Hematopoietic multipotent progenitor cell treated with erythropoietin and hydrocortisone succinate and interleukin-3 and kit ligand, for 4 days (in vitro differentiated cells): ENCODE measurements at places on chromosomes 1 and 21.

GRCh38 chr1:5911157-5911556 lies 81.1 kb downstream of the NPHP4 start:
- no peak for DNase-seq

DNA sequence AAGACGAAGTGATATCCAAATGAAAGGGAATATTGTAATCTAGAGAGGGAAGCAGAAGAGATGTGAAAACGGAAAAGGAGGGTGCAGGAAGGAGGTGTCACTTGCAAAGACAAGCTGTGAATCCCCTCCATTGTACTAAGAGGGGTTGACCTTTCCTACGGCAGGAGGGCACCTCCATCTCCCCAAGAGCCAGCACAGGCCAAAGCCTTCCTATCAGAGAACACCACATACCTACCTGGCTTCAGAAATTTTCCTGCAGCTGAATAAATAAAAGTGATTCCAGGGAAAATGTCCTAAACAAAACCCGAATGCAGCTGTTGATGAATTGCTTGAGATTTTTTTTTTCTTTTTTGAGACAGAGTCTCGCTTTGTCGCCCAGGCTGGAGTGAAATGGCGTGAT lies 14.3 kb downstream of the KANK4 start:
- DNase-seq, result no peak

DNA sequence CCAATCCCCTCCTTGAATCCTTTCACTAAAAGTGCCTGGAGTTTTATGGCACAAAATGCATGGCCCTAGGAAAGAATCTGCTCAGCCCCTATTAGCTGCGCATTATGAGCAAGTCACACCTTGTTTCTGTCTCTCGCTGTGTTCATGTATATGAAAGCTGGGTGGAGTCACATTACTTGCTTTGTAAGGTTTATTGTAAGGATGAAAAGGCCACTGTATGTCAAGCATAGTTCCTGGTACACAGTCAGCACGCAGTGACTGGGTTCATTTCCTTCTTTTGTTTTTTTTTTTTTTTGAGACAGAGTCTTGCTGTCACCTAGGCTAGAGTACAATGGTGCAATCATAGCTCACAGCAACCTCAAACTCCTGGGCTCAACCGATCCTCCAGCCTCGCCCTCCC lies 6.7 kb upstream of the SLC9A1 start:
- no peak for DNase-seq

GRCh38 chr1:118304722-118305359 lies 119.8 kb upstream of the SPAG17 start:
- DNase-seq, result peak; percentile 13

DNA sequence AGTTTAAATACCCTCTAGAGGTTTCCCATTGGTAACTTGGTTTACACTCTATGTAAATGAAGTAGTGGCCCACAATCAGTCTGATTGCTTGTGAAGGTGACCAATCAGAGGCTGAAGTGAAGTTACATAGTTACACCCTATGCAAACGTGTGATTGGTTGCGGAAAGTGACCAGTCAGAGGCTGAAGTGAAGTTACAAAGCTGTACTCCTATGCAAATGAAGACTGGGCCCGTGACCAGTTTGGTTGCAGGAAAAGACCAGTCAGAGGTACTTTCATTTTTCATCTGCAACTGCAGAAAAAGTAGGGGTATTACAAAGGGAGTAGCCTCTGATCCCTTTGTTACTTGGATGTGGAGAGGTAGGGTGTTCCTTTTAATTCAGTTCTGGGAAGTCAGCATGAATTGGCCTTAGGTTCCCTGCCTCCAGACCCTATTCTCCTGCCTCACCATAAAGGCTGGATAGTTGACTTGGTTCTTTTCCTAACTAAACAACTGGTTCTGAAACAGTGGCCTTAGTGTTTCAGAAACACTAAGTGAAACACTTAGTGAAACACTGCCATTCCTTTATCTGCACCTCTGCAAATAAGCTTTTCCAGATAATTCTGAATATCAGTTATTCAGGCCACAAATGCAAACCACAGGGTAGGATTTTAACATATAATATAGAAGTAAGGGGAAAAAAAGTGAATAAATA lies 39.3 kb downstream of the MAGI3 start:
- DNase-seq, result no peak

DNA sequence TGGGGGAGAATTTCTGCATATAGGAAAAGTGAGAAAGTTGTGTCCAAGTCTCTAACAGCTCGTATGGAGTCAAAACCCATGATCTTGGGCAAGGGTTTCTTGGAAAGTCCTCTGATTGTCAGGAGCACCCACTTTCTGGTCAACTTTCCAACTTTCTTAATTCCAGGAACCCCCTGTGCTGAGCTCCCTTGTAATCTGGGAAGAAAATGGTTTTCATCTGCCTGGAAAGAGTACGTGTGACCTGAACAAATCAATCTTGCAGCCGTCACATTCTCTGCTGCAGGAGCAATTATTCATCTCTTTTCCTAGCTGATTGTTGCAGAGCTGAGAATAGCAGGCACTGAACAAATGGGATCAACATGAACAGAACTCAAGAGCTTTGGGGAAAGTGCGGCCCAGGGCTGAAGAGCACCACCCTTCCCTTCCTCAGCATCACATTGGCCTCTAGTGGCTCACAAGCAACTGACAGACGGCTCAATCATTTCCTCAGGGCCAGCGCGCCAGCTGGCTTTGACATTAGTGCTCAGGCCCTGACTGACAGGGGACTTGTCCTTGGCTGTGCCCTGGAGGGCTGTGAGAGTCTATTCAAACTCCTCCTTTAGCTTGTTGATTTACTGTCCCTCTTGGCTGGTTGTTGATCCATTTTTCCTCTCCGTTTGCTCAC lies 295.2 kb downstream of the HLX start:
- DNase-seq, result peak; percentile 57

DNA sequence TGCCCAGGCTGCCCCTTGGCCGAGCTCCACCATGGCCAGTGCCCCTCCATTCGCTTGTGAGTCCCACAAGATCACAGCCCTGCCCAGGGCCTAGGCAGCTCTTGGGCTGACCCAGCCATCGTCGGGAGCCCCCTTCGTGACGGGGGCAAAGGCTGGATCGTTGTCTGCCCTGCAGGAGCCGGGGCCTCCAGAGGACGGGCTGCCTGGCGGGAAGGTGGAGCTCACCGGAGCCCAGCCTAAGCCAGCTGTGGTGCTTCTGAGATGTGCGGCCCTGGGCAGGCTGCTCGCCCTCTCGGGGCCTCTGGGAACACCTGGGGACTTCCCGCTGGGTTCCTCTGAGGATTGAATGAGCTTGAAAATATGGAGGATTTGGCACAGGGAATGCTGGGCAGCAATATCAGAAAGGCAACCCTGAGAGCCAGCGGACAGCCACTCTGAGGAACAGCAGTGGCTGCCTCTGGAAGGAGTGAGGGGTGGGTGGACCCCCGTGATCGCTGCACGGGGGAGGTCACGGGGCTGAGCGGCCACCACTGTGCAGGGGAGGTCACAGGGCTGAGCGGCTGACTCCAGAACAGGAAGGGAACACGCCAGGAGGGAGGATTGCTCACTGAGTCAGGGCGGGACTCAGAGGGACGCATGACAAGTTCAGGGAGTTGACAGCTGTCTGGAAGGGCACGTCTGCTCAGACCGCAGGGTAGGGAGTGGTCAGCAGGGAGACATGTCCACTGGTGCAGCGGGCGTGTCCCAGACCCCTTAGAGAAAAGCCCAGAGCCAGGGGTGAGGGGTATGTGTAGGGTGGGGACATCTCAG lies 19.3 kb downstream of the TP73 start:
- no peak for DNase-seq

- no peak for DNase-seq
Measured at GRCh38 chr1:7104339-7104738, 319.1 kb downstream of the CAMTA1 start.

GRCh38 chr1:55478742-55479141 lies 263.6 kb upstream of the USP24 start:
- DNase-seq, result peak; percentile 63

- DNase-seq, result no peak
Measured at GRCh38 chr1:22841860-22842281, 130.8 kb downstream of the LACTBL1 start.

GRCh38 chr1:53592521-53592982 lies 133.4 kb downstream of the DMRTB1 start:
- peak; percentile 51 for DNase-seq

DNA sequence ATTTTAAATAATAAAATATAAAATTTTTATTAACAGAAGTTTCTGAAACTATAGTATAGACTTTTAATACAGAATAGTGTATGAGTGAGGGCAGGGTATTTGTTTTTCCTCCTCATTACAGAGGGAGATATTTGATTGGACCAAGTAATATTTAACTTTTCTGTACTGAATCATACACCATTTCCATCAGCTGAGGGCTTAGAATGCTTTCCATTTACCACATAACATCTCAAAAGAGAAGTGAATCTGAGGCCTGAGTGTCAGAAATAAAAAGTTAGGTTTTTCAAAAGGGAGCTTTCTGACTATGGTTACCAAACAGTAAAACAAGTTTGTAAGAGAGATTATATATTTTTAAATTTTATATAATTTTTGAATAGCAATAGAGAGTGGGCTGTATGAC lies 29.5 kb downstream of the TLCD4 start:
- no peak for DNase-seq

- no peak for DNase-seq
Measured at GRCh38 chr21:35351434-35351833, 302.3 kb upstream of the RUNX1 start.

DNA sequence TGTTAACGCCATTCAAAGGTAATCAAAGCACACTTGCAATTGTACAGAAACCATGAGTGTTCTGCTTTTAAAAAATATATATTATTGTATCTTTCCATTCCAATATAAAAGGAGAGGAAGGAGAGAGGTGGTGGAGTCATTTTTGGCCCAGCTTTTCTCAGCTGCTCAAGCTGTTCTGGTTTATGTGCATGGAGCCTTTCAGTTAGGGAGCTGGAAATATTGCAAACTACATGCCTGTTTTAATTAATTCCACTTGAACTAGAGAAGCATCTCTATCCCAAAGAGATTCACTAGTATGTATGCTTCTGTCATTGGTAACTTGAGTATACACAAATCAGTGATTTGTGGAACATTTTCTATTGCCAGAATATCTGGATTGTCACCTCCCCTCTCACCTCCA lies 28.5 kb upstream of the C1orf105 start:
- no peak for DNase-seq

- DNase-seq, result peak; percentile 80
Measured at GRCh38 chr1:159829273-159829634, 2.6 kb downstream of the SLAMF8 start.

DNA sequence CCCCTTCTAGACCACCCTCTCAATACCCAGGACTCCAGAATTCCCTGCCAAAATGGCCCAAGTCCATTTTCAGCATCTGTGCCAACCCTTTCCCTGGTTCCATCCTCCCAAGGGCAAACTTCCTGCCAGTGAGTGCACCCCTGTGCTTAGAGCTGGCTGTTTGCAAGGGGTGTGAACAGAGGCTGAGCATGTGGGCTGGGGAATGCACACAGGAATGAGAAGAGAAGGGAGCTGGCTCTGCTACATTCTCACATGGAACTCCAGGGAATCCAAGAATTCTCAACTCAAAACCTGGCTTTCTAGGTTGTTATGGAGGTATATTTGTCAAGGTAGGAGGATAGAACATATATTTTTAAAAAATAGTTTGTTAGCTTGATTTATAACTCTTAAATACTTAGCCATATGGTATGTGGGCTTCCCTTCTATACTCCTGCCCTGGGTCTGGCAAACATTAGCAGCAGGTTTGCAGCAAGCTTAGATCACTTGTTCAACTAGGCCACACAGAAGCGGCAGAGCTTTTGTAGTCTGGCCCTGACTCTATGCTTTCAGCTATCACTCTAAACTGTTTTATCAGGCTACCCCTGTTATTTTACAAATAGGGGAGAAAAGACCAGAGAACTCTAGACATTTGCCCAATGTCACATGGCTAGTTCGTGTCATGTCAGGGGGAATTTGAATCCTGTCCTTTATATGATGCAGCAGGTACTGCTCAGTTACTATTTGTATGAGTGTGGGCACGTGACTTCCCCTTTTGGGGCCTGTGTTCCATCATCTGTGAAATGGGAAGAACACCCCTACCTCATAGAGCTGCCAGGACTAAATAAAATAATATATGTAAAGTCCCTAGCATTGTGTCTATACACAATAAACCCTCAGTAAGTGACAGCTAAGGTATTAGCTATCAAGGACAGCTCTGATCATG lies 8.1 kb upstream of the STMN1 start:
- no peak for DNase-seq

DNA sequence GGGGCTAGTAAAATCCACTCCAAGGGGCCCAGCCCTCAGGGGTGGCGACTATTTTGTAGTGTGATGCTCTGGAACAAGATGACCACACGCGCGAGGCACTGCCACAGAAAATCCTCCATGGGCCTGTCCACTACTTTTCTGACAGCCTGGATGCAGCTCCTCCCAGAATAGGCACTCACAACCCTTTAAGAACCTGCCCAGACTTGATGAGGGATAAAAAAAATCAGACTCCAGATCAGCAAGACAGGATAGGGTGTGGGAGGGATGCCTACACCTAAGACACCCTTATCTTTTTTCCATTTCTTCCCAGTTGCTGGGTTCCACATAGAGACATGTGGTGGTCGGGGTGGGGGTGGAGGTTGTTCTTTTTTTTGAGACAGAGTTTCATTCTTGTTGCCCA lies 33.5 kb downstream of the PCAT6 start:
- DNase-seq, result no peak

GRCh38 chr1:79839882-79840281 lies 833.4 kb upstream of the ADGRL4 start:
- no peak for DNase-seq

DNA sequence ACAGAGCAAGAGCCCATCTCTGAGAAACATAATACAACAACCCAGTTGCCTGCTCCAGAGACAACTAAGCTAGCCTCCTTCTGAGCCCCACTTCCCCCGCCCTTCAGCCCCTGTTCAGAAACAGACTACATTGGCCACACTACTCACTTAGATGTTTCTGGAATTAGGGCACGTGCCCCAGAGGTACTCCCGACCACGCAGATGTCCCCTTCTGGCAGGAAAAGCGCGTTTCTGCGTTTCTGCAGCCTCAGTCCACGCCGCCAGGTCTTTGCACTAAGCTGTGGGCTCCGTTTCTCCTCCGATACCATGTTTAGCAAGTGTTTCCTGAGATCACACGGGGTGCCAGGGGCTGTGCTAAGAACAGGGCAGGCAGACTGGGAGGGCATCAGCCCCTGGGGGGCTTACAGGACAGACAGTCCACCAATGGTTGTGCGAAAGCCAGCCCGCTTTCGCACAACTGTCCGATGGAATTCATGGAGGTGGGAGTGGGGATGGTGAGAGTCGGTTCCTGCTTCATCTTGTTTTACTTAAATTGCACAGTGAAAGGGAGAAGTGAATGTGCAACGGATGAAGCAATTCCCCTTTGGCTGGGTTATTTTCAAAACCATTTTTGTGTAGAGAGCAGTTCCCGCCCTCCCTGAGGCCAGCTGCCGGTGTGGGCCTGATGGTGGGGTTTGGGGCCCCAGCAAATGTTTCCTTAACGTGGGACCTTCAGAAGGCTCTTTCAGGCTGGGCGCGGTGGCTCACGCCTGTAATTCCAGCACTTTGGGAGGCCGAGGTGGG lies 2.7 kb downstream of the PIK3CD start:
- DNase-seq, result peak; percentile 76

- DNase-seq, result no peak
Measured at GRCh38 chr21:27796106-27796505, 829.2 kb upstream of the ADAMTS5 start.
